NCI-H460 (cell line): ENCODE measurements at places on chromosomes 11 and 22. TPM values are rescaled to one million over a fixed set of nuclear protein-coding genes. Genes with fewer than 3 reads are reported as not detected.

DNA sequence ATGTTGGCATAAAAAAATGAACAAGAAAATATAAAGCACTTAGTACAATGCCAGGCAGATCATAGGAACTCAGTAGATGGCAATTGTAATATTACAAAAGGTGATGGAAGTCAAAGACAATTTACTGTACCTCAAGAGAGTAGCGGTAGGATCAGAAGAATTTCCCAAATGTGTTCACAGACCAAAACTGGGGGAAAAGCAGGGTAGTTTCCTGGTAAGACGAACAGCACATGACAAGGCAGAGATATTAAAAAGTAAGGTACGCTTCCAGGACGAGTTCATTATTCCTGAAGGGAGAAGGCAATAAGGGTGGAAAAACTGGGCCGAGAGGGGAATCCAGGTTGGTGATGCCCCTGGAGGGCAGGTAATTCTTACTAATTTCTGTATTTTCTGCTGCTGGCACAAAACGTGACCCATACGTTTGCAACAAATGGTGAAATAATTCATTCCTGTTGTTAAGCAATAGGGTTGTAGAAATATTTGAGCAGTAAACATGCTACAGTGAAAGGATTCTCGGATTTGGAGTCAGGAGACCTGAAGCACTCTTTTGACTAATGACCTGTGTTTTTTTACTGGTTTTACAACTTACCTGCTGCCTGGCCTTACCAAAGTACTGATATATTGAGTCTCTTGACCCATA, 786 bp upstream of the ANKRD42 start:
- no peak for DNase-seq

The SEC14L6 gene
- not detected in 2 replicates for total RNA-seq

The ACTN3 gene
- total RNA-seq = not detected in 2 replicates

GRCh38 chr11:59766542-59767224, 11.5 kb downstream of the STX3 start:
- DNase-seq = no peak

The PHLDA2 gene
- 5.6 and 7.7 TPM in 2 replicates for total RNA-seq

The CHRNA10 gene
- 0.30 and 0.52 TPM in 2 replicates for total RNA-seq

GRCh38 chr11:96459751-96460150, 69.9 kb downstream of the JRKL start:
- no peak for DNase-seq

DNA sequence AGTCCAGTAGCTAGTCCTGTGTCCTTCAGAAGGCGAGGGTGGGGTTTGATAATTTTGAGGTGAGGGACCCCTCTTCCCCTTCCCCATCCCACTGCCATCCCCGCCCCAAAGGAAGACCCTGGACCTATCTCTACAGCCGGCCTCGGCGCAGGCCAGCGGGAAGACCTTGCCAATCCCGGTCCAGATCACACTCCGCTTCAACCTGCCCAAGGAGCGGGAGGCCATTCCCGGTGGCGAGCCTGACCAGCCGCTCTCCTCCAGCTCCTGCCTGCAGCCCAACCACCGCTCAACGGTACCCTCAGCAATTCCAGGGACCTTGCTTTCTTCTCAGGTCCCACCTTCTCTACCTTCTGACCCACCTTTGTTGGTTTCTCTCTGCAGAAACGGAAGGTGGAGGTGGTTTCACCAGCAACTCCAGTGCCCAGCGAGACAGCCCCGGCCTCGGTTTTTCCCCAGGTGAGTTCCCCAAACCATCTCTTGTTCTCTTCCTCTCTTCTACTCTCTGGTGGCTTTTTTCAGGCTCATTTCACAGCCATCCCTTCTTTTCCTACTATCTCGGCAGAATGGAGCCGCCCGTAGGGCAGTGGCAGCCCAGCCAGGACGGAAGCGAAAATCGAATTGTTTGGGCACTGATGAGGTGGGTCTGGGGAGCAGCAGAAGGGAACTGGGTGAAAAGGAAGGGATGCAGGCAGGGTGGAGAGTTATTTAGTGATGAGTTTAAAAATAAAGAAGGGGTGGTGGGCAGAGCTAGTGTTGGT, 1.3 kb downstream of the KAT5 start:
- no peak for DNase-seq

DNA sequence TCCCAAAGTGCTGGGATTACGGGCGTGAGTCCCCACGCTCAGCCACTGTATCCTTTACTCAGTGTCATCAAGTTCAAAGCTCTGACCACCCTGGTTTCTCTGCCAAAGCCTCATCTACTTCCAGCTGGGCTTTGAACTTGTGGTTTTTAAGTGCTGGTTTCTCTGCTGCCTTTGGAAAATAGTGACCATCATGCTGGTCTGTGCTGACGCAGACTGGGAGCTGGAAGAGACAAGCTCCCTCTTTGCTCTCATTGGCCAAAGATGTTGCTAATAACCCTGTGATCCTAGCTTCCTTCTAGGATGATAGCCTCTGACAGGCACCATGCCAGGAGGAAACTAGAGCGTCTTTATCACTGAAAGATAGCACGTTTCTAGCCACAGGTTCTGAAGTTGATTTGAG, 62.4 kb downstream of the ALX4 start:
- DNase-seq = no peak

GRCh38 chr22:17921871-17922821, 102.2 kb downstream of the MICAL3 start:
- no peak for DNase-seq
